Stimulated activated CD4-positive, alpha-beta T cell treated with anti-CD3 and anti-CD28 coated beads, Interleukin-12 subunit alpha, Interleukin-12 subunit beta, amount 100 ng/mL, for 24 hours (primary cell): ENCODE measurements at places on chromosomes 1 and 21.

DNA sequence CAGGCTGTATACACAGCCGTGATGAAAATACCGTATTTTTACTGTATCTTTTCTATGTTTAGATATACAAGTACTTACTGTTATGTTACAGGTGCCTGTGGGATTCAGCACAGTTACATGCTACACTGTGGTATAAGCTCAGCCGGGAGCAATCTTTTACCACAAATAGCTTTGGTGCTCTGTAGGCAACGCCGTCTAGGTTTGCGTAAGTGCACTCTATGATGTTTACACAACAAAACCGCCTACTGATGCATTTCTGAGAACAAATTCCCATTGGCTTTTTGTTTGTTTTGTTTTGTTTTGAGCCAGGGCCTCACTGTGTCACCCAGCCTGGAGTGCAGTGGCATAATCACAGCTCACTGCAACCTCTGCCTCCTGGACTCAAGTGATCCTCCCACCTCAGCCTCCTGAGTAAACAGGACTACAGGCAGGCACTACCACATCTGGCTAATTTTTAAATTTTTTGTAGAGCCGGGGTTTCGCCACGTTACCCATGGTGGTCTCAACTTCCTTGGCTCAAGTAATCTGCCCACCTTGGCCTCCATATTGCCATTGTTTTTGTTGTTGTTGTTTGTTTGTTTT, 81.0 kb downstream of the SCCPDH start:
- DNase-seq = no peak

GRCh38 chr1:234730475-234730769, 120.4 kb upstream of the IRF2BP2 start:
- DNase-seq = no peak

DNA sequence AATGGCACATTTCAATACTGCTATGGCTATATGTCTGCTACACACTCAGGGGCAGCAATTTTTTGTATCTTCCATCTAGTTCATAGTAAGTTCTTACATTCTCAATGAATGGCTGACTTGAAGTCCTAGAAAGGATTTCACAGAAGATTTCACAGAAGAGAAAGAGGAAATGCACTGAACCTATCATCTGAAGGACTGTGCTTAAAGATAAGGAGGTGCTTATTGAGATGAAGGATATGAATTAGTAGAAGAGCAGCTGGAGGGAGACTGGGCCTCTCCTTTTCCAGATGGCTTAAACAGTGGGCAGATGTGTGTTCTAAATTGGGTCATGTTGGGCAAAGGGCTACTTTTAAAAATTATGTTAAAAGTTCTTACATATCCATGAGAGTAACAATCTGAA, 14.6 kb downstream of the ADAR start:
- DNase-seq = no peak

GRCh38 chr1:223046011-223046410, 97.0 kb downstream of the TLR5 start:
- DNase-seq = no peak

- no peak for DNase-seq
Measured at GRCh38 chr1:43246466-43247213, 23.1 kb upstream of the TMEM125 start.

DNA sequence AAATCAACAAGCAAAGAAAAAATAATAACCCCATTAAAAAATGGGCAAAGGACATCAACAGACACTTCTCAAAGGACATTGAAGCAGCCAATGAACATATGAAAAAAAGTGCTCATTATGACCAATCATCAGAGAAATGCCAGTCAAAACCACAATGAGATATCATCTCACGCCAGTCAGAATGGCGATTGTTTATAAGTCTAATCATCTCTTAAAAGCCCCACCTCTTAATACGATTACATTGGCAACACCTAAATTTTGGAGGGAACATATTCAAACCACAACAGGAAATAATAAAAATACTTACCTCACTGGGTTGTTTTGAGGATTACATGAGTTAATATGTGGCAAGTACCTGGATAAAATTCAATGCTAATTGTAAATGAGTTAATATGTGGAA, 57.1 kb upstream of the PLPPR4 start:
- no peak for DNase-seq

DNA sequence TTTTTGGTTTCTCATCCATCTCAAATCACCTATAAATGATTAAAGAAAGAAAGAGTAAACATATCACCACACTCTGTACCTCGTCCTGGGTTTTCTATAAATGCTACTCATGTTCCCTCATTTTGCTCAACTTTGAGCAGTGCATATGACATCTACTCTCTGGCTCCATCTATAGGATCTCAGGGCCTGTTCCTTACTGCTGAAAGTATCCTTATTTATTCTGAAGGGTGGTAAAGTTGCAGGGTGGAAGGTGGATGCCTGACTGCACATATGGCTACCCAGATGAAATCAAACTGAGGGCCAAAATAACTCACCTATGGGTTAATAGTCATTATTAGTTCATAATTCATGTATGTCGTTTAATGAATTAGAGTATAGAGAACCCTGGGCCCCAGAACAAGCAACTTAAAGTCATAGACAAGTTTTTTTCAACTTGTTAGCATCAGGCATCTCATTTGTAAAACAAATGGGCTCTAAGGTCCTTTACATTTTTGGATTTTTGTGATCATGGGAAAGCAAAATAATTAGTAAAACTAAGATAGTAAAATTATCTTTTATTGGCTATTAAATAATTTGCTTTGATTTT, 46.5 kb downstream of the NCF2 start:
- DNase-seq = no peak

- no peak for DNase-seq
Measured at GRCh38 chr1:232377494-232377770, 252.5 kb downstream of the SIPA1L2 start.

DNA sequence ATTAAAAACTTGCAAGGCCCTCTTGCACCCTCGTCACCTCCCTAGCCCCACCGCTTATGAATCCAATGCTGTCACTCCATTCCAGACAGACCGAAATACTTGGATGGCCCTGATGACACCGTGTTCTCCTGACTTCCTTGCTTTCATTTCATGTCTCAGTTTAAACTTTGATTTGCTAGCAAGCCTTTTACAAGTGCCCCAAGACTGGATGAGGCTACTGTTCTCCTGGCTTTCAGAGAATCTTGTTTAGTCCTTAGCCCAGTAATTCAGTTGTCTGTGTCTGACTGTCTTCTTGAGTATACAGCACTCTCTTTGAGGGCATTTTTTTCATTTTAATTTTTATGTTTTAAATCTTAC, 824 bp upstream of the IFI44L start:
- no peak for DNase-seq

DNA sequence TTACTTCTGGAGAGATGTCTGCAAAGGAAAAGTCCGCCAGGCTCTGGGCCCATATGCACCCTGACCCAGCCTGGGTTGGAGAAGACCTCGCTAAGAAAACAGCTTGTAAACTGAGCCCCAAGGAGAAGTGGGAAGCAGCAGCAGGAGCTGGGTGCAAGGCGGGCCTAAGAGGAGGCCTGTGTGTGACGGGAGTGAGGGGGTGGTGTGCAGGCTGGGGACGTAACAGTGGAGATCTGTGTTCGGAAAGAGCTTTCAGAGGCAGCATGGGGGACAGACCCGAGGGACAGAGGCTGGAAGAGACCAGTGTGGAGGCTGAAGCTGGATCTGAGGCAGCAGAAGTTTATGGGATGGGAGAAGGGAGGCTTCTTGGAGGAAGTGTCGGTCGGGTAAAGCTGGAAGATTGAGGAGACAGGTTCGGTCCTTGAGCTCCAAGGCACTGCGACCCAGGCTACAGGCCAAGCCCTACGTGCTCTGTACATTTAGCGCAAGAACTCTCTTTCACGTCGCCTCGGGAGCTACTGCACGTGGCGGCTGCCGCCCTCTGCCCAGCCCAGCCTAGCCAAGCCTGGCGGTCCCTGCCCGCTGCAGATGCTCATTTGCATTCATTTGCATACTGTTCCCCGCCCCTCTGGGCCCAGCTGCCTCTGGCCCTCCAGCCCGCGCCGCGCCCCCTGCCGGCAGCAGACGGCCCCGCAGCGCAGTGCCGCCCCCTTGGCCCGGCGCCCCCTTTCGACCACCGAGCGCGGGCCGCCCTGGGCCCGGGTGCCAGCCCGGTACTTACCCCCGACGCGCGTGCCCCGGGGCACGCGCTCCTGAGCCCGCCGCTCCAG, 6.3 kb downstream of the HPCA start:
- no peak for DNase-seq

- DNase-seq = no peak
Measured at GRCh38 chr1:18440385-18441226, 40.1 kb upstream of the KLHDC7A start.
